GM12892 (cell line): ENCODE measurements at places on chromosomes 3 and 15.

GRCh38 chr15:39581793-39582285 is 960 bp downstream of the THBS1 start:
- peak; percentile 11 for DNase-seq

GRCh38 chr3:185807445-185808068 is 17.3 kb downstream of the IGF2BP2 start:
- DNase-seq, result no peak

DNA sequence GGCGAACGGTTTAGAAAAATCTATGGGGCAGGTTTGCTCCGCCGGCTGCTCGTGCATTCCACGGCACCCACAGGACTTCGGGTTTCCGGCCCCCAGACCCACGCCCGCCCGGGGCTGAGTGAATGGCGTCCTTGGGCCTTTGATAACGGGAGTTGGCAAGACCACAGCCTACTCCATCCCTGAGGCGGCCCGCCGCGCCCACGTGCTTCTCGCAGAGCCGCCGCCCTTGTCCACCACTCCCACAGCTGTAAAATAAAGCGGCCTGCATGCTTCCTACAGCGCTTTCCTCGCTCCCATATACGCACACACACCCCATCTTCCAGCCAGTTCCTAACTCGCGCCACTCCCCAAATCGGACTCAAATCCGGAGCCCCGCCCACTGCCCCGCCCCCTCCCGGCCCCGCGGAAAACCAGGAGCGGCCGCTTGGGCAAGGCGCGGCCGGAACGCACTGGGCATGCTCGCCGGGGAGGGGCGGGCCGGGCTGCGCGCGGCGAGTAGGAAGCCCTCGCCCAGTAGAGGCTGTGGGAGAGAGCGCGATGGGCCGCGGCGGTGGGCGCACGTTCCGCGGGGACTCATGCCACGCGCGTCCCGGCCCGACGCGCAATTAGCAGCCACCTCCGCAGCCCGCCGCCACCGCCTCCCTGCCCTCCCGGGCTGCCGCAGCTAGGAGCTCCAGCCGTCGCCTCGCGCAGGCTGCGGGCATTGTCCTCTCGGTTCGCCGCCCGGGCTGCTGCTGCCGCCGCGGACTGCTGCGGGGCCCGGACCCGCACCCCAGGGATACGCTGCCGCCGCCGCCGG is at the start of gene RAP2B:
TSS of gene RAP2B (plus strand) at position 513 of the 799 bp plus-strand sequence. CDS start 468 bp downstream, outside the sequence.
- DNase-seq, result peak; percentile 84

DNA sequence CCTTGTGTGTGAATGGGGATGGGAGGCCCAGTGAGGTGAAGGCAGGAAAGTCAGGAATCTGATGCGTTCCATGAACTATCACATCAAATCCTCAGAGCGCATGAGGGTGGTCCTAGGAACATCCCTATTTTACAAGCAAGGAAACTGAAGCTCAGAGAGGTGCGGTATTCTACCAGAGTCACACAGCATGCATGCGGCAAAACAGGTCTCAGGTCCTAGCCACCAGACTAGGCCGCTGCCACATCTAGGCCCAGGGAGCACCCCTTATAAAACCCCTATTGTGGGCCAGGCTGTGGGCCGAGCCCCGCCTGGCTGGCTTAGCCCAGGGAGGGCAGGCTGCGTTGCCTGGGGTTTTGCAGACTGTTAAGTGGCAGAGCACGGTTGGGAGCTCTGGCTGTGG is 17.9 kb upstream of the GRIP2 start:
- no peak for DNase-seq

- DNase-seq, result no peak
These were observed 119.2 kb downstream of the CTNNB1 start for GRCh38 chr3:41318520-41318919.

DNA sequence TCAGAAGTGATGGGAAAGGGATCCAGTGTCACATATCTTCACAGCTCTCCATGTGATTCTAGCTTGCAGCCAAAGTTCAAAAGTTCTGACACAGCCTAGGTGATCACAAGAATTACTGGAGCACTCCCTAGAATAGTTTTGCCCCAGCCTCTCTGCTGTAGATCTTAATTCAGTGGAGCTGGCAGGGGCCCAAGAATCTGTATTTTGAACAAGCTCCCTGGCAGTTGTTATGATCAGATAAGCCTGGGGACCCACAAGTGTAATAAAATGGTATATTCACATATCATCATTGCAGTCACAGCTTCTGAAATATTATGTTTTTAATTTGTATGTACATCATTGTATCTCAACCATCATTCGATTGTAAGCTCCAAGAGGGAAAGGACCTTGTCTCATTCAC is 62.3 kb downstream of the NOX5 start:
- DNase-seq, result no peak
